ENCODE measurements at places on chromosomes 2 and 18.

GRCh38 chr18:66994790-66995189 lies 390.9 kb upstream of the CDH19 start:
- DNase-seq: no peak

- no peak for DNase-seq
Measured at GRCh38 chr2:103980401-103980800, 873.5 kb upstream of the POU3F3 start.

- peak; percentile 89 for DNase-seq
Measured at GRCh38 chr18:50836521-50836957, 16.7 kb upstream of the MRO start.

- DNase-seq: no peak
Measured at GRCh38 chr2:122328816-122329215, 573.4 kb downstream of the TSN start.

DNA sequence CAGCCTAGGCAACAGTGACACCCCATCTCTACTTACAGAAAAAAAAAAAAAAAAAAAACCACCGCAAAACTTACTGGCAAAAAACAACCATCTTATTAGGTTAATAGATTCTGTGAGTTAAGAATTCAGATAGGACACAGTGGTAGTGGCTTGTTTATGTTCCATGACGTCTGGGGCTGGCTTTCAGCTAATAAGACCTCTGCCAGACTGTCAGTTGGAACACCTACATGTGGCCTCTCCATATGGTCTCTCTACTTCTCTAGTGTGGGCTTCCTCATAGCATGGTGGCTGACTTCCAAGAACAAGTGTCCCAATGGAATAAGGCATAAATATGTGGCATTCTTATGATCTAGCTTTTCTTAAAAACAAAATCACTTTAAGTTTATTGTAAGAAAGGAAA lies 94.0 kb upstream of the OTX1 start:
- no peak for DNase-seq

DNA sequence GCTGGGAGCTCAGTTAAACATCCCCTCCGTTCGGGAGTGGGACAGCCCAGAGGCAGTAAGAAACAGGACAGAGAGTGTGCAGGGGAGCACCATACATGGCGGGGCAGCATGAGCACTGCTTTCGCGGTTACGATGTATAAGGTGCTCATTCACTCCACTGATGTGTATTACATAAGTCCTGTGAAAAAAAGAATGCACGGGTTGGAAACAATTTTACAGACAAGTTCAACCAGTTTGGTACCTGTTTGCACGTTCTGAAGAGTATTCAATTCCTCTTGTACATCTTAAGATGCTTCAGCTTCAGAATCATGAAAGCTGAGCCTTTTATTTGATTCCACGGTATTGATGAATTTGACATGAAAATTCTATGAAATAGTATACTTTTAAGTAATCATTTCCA lies 97.8 kb upstream of the NETO1 start:
- no peak for DNase-seq

GRCh38 chr2:1755436-1756191 lies 11.3 kb upstream of the PXDN start:
- DNase-seq: no peak

- no peak for DNase-seq
Measured at GRCh38 chr2:137826373-137827372, 137.6 kb upstream of the HNMT start.

GRCh38 chr2:190098851-190099250 lies 36.3 kb upstream of the MSTN start:
- no peak for DNase-seq

DNA sequence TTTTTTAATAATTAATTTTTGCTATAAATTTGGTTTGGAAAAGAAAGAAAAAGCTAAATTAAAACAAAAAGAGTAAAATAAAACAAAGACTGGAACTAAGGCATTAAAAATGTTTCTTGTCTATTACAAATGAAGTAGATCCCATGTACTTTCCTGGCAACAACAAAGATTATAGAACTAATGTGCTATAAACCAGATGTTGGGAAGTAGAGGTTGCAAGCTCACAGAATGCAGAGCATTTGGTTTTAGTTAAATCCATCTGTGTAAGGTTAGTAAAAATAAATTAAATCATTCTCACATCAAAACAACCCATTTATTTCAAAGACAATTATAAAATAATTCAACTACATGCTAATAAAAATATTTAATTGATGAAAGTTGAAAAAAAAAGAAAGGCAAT lies 157.2 kb upstream of the ZC3H15 start:
- no peak for DNase-seq

DNA sequence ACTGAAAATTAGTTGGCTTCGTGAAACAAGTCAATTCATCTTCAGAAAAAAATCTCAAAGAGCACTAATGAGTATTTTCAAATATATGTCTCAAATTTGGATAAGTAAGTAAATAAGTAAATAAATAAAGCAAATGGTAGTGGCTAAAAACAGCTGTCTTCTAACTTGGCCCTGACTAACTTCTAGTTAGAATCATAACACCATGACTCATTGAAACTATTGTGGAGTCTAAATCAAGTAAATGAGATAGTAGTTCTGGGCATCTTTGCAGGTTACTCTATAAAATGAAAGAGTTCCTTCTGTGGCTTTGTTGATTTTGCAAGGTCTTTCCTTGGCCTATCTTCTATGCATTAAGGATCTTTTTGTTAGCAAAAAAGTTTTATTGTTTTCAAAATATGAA lies 110.7 kb downstream of the SLC8A1 start:
- no peak for DNase-seq

DNA sequence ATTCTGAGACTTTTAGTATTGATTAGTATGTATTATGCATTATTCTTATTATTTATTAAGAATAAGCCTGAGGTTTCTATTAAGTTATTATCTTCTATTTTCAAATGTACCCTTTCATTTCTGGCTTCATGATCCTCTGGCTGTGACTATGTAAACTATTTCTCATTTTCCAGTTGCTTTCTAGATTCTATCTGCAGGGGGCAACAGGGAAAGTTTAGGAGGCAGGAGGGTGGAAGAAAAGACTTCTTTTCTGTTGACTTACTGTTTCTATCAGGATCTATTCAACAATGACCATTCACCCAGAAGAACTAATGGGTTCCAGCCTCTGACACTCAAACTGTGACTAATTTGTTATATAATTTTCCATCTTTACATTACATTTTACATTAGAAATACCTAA lies 653.4 kb upstream of the FSHR start:
- DNase-seq: no peak

DNA sequence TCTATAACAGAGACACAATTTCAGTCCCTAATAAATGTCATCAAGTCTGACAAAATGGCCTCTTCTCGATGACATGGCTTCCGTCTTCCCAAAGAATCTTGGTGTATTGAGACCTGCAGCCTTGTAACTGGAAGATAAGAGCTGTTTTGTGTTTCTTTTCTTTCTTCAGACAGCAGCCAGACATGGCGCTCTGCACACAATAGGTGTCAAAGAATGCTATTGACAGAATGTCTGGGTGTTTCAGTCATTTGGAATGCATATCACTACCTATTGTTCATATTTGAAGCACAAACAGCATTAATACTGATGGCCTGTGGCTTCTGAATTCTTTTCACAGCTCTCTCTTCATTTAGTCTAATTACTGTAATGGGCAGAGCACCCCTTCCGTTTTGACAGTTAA lies 344.8 kb downstream of the RPRM start:
- DNase-seq: no peak

GRCh38 chr2:216142540-216142939 lies 33.4 kb downstream of the XRCC5 start:
- no peak for DNase-seq

DNA sequence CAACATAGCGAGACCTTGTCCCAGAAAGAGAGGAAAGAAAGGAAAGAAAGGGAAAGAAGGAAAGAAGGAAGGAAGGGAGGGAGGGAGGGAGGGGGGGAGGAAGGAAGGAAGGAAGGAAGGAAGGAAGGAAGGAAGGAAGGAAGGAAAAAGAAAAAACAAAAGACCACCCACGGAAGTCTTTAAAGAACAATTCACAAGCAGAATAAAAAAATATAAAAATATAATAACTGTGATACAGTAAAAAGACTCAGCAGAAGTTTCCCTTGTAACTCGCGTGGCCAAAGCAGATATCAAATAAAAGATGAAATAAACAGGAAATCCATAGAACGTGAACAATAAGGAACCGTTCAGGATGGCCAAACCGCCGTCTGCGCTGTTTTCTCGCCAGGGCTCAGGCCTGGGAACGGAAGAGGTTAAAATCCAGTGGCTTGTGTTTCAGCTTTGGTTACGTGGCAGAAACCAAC lies 1.2 kb upstream of the SLC1A4 start:
- DNase-seq: no peak

- DNase-seq: no peak
Measured at GRCh38 chr18:32893915-32894314, 121.1 kb upstream of the KLHL14 start.

DNA sequence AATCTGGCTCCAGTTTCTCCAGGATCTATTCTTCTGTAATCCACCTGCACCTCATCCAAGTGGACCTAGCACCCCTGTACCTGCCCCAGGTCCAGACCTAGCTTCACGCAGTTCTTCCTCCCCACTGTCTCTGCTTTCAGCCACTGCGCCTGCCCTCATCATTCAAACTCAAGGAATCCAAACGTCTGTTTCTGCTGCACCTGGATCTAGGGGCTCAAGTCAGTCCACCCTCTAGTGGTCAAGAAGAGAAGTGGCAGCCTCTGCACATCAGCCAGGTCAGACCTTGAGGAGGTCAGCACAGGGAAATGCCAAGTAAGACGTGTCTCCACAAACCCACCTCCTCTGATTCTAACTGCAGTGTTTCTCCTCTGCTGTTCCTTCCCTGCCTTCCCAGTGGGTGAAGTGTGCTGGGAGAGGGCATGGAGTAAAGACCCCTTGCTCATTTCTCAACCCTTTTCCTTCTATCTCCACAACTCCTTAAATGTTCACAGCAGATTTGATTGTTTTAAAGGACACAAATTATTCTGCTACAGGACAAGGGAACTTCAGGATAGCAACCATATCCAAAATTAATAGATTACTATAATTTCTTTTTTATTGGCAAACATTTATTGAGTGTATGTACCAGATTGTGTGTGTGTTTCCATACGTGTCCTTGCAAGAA lies 8.6 kb upstream of the RNF152 start:
- DNase-seq: no peak

GRCh38 chr2:189511210-189511959 lies 69.2 kb downstream of the SLC40A1 start:
- DNase-seq: no peak

DNA sequence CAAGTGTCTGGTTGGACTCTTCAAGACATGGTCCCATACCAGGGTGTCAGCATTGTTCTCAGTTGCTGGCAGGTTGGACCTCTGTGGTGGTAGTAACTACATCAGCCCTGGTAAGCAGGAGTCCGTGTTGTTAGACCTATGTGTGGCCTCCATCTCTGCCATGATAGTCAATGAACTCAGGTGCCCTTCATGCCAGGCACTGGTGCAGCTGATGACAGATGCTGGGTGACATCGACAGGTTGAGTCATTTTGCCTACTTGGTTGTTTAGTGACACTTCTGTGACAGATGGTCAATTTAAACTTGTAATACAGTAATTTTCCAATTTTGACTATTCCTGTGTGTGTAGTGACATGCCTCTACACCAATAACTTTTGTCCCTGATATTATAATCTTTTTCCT lies 189.7 kb downstream of the SP3 start:
- no peak for DNase-seq

Measured in epithelial cell of prostate (primary cell).